ENCODE measurements at places on chromosomes 11 and 22.
A peak's percentile ranks its signal among the peaks of the same experiment; 100 is the strongest.

DNA sequence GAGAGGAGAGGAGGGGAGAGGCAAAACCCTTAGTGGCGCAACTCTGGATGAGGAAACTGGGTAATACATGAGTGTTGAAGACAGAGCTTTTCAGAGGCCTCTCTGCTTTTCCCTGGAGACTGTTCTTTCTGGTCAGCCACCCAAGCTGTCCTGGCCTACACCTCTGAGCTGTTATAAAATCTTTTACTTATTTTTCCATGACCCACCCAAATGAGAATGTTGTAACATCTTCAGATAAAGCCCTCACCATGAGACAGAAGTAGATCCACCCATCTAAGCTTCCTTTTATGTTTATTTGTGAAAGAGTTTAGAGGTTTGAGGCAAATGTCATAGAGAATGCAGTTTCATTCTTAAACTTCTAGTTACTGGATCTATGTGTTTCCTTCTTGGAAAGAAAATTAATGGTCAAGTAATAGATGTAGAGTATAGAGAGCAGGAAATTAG lies 20.3 kb upstream of the APLP2 start:
- no peak for DNase-seq

DNA sequence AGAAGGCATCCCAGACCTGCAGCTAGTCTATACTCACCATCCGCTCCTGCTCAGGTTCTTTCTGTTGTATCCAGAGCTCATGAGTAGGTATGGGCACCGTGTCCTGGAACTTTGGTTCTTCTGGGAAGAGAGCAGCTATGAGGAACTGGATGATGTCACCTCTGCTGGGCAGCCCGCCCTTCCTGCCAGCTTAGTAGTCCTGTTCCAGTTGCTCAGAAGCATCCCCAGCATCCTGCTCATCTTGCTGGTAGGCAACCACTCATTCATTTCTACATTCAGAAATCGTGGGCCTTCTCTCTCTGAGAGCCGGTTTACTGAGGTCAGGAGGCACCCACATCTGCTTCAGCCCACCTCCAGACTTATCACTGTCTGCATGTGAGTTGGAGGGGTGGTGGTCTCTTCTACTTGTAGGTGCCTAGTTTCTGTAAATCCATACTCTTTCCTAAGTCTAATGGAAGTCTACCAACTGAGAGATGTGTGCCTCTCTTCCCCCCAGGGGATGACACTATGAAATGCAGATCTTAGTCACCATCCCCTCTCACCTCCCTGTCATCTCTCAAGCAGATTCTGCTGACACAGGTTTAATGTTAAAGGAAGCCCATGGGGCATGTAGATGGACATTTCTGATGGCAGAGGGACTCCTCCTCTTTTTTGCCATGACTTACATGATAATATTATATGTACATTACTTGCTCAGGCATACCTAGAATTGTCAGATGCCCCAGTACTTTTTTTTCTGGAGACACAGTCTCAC lies 29.6 kb upstream of the CCDC134 start:
- DNase-seq = no peak

- DNase-seq = no peak
Observed at GRCh38 chr11:130840679-130841078, 75.6 kb downstream of the SNX19 start.

GRCh38 chr22:20211997-20212753 lies 55.9 kb downstream of the RTN4R start:
- peak; percentile 96 for DNase-seq

DNA sequence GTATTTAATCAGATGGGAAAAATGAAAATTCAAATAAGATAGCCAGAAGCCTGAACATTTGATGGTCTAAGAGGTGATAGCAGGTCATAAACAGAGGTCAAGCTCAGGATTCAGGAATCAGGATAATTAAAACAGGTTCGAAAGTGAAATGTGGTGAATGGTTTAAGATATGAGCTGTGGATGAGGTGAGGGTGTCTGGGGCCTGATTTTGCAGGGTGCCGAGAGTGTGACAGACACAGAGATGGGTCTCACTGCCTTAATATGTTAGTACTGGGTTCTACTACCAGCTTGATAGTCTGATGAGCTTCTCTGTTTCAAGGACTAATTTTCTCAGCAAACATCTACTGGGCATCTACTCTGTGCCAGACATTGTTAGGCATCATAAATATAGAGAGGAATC lies 19.9 kb upstream of the EMSY start:
- DNase-seq = no peak
